ENCODE measurements at places on chromosomes 4 and X.
A peak's percentile ranks its signal among the peaks of the same experiment; 100 is the strongest.

DNA sequence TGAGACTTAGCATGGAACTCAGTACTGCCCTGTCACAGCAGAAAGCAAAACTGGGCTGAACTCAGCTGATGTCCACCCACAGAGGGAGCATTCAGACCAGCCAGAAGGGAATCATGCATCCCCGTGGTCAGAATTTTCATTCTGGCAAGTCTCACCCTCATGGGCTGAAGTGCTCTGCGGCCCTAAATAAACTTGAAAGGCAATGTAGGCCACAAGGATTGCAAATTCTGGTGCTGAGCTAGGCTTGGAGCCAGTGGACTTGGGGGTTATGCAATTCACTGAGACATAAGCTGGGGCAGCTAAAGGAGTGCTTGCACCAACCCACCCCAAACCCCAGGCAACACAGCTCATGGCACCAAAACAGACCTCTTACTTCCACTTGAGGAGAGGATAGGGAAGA, 494.1 kb downstream of the GABRG1 start:
- no peak for DNase-seq

GRCh38 chr4:144985531-144985930, 112.5 kb downstream of the ANAPC10 start:
- DNase-seq: peak; percentile 11

DNA sequence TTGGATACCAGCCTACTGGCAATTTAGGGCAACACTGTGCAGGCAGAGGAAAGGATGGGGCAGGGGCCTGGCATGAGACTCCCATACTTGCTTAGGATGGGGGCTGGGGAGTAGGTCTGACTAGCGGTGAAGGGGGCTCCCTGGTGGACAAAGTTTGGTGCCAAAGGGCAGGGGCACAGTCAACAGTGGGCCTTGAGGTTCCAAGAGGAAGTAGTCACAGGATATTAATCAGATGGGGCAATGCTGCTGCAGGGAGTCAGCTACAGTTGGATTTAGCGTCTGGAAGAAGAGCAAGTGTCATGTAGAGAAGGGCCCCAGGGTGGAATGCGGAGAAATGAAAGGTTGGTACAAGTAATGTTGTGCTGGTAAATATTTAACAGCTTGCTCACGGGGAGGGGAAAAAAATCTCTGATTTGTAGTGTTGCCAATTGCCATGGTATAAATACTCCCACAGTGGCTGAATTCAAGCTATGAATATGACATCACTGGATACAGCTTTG, 139.4 kb downstream of the PJA1 start:
- peak; percentile 41 for DNase-seq

- peak; percentile 95 for DNase-seq
These were observed 32.7 kb upstream of the JADE1 start for GRCh38 chr4:128776794-128777216.

DNA sequence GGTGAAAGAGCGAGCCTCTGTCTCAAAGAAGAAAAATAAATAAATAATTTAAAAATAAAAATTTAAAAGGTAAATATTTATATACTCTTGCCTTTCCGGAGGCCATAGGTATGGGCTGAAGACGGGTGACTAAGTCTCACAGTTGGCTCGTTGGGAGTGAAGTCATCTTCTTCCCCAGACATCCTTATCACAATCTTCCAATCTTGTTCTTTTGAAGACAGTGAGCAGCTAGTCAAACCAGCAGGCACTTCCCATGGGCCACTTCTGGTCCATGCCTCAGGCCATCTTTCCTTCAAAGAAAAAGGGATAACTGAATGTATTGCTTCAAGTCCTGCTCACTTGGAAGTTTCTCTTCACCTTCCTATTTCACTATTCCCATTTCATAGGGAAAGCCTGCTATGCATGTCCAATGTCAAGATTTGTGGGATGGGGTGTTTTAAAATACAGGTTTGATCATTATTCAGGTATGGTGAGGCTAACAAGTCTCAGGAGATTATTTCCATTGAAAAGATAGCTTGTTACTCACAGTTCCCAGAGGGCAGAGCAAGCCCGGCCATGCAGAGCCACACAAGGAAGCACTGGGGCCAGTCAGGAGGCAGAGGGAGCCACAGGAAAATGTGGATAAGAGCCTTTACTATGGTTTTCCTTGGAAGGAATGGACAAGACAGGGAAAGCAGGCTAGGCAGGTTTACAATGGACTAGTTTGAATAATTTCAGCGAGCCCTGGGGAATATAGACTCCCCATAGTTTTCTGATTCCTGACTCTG, 33.3 kb upstream of the VCX2 start:
- DNase-seq: no peak

GRCh38 chr4:87525636-87526295, 3.4 kb downstream of the SPARCL1 start:
- no peak for DNase-seq

All from fibroblast of skin of back (primary cell).